T47D (cell line): ENCODE measurements at places on chromosomes 3 and 15.

- no peak for DNase-seq
These were observed at the start of gene GPR62 for GRCh38 chr3:51955175-51955892. Gene GPR62 (plus strand): TSS chr3:51955381. CDS start chr3:51955653, 272 bp downstream.

GRCh38 chr3:143443851-143444331, 324.3 kb downstream of the CHST2 start:
- DNase-seq = no peak

- DNase-seq = no peak
These were observed 161.2 kb downstream of the ATP10A start for GRCh38 chr15:25701721-25702465.

DNA sequence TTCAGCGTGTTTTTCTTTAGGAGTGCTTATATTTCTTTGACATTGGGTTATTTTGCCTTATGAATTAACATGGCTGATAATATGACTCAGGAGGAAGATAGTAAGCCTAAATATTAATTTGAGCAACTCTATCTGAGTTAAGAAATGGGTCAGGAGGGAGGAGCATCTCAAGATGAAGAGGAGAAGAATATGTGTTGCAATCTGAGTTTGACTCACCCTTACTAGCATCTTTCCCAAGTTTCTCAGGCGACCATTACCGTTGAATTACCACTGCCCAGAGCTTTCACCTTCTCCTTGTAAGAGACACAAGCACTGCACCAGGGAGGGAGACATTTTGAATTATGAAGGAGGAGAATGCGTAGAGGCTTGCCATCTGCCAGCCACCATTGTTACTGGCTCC, 138.3 kb upstream of the MYRIP start:
- no peak for DNase-seq

- DNase-seq = no peak
These were observed 244.9 kb downstream of the FGF12 start for GRCh38 chr3:192482391-192482790.
